ENCODE measurements at places on chromosomes 2 and 18.

GRCh38 chr18:76892832-76893231, 70.5 kb downstream of the ZNF236 start:
- no peak for DNase-seq

GRCh38 chr2:66982766-66983165, 414.4 kb upstream of the ETAA1 start:
- DNase-seq = no peak

DNA sequence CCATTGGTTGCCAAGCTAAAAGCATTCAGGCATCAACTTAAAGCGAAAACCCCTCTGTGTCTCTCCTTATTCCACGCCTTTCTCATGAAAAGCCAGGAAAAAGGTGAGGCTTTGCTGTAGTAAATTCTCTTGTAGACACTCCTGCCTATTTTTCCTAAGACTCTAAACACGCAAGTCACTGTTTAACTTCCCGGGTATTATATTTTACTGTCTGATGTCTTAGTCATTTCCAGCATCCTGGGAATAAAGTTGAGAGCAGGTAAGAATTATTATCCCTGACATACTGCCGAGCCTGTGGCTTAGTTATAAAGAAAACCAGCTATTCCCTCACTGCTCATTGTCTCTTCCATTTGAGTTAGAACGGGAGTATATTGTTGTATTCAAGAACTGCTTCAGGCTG, 112.4 kb upstream of the GATA6 start:
- no peak for DNase-seq

DNA sequence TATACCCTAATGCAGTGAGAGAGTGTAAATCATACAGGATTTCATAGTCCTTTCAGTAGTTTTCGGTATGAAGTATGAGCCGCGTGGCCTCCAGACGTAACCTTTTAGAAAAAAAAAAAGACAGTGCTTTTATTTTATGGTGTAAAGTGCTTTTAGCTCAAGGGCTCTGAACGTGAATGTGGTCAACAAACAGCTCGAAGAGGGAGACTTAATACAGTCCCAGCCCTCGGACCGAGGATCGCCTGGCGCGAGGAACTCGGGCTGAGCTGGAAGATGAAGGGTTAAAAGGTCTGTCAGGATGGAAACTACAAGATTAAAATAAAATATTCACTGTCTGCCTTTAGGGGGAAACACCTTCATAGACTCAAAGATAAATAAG, 4.0 kb upstream of the BCL11A start:
- no peak for DNase-seq

- no peak for DNase-seq
These were observed 77.0 kb upstream of the UBXN4 start for GRCh38 chr2:135664623-135665068.

DNA sequence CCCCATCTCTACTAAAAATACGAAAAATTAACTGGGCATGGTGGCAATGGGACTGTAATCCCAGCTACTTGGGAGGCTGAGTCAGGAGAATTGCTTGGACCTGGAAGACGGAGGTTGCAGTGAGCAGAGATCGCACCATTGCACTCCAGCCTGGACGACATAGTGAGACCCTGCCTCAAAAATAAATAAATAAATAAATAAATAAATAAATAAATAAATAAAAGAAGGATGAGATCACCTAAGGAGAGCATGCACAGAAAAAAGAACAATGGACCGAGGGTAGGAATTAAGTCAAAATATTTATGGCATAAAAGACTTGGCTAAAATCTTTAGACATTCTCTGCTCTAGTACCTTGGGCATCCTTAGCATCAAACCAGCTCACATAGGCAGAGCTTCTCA, 8.9 kb upstream of the RBMS1 start:
- DNase-seq = no peak

DNA sequence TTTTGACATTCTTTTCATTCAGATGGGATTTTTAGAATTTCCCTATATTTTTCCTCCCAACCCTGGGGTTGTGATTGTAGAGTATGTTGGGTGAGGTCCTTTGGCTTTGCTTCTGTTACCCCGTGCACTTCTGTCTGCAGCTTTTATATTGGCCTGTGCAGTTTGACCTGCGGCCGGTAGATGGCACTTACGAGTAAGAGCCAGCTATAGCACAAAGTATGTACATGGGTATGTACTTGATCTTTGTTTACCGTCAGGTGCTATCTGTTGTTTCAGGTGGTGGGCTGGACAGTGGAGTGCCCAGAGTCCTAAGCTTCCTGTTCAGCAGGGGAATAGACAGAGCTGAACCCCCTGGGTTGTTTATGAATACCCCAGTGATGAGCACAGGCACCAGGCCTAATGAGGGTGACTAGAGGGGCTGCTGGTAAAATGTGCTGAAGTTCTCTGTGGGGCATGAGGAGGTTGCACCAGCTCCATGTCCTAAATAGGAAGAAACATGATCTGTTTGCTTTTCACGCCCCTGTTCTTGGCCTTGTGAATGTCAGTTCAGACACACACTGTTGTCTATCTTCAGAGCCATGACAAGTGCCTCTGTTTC, 58.9 kb upstream of the THUMPD2 start:
- DNase-seq = no peak

DNA sequence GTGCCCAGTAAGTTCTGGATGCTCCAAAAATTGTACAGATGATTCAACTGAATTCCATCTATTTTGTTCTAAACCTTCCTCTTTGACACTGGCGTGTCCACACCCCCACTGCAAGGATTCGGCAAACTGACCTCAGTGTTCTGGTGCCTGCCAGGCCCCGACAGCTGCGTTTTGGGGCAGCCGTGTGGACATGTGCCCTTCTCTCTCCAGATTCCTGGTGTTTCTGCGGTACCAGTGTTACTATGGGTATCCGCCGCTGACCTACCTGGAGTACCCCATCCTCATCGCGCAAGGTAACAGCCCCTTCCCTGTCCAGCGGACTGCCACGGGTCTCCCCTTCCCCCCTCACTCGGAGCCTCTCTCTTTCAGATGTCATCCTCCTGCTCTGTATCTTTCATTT, 5.0 kb downstream of the SLC66A3 start:
- no peak for DNase-seq
